ENCODE measurements at places on chromosomes 11 and 22.
A peak's percentile ranks its signal among the peaks of the same experiment; 100 is the strongest.

GRCh38 chr11:39174196-39174595, 2285.3 kb downstream of the LRRC4C start:
- DNase-seq: no peak

DNA sequence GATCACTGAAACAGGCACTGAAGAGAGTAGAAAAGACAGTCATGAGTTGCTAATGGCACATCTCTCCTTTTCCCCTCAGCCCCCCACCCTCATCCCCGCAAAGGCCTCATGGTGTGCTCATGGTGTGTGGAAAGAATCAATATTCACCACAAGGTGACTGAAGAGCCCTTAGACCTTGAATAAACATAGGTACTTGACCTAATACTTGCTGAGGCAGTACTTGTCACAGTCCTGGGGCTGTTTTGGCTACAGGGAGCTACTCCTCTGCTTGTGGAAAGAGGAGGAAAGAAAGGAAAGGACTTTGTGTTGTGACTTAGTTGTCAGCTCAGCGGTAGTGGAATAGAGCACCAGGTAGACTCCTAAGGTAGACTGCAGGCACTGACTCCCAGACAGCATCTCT, 537.8 kb upstream of the CCDC179 start:
- no peak for DNase-seq

DNA sequence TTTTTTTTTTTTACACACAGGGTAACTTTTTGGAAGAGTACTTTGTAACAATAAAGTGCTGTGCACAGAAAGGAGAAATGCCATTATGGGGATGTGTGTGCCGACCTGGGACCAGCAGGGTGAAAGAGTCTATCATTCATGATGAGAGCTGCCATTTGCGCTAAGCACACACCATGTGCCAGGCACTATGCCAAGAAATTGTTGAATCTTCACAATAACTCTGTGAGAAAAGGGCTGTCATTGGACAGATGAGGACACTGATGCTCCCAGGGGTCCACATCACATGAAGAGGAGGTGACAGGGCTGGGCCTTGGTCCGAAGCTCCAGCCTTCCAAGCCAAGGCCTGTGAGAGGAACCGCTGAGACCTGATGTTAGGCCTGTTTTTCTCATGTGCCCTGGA, 5.6 kb downstream of the DUSP18 start:
- no peak for DNase-seq

DNA sequence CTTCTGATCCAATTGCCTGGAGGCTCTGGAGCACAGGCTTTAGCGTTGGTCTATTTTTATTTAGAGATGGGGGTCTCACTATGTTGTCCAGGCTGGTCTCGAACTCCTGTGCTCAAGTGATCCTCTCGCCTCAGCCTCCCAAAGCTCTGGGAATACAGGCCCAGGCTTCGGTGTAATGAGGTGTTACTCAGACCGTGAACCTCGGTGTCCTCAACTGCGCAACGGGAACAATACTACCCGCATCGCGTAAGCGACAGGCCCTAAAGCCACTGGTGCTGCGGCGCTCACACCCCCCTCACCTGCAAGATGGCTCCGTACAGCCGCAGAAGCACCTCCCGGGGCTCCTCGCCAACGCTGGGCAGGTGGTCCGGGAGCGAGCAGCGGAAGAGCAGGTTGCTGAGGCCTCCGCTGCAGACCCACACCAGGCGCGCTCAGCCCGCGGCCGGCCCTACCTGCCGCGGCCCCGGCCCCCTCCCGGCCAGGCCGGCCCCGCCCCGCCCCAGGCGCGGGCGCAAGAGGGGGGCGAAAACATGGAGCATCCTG, 628 bp downstream of the CHKB start:
- DNase-seq: peak; percentile 23

- no peak for DNase-seq
Measured at GRCh38 chr11:10023212-10023611, 270.8 kb downstream of the SBF2 start.

- no peak for DNase-seq
Measured at GRCh38 chr11:13891911-13892310, 70.6 kb upstream of the SPON1 start.

- DNase-seq: no peak
Measured at GRCh38 chr11:124759266-124760204, 2.6 kb downstream of the ESAM start.

DNA sequence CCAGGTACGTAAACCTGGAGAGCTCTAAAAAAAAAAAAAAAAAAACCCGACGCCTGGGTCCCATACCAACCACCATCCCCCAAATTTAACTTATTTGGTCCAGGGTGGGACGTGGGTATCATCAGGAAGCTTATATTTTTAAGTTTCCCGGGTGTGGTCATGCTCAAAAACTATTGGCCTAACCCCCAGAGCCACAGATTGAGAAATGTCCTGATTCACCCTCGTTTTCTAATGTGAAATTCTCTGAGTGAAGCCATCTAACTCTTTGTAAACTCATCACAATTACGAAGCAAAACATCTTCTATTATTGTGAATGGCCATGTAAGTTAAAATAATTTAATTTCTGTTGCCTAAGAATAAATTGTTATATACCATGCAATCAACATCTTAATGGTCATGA, 29.6 kb downstream of the PAK1 start:
- DNase-seq: no peak

DNA sequence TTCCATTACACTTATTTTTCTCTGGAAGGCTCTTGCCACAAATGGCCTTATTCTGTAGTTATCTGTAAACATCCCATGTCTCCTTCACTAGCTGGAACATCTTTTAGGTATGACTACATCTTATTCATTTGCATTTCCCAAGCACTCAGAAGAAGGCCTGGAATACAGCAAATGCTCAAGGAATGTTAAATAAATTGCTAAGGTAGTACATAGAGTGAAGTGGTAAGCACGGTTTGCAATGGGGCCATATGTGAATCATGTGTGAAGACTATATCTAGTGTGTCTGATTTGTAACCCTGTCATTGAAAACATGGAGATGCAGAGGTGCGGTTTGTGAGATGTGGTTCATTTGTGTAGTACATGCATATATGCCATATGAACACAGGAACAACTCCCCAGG, 33.5 kb downstream of the GDPD4 start:
- no peak for DNase-seq

GRCh38 chr11:86497310-86497709, 122.6 kb downstream of the CCDC81 start:
- DNase-seq: no peak

DNA sequence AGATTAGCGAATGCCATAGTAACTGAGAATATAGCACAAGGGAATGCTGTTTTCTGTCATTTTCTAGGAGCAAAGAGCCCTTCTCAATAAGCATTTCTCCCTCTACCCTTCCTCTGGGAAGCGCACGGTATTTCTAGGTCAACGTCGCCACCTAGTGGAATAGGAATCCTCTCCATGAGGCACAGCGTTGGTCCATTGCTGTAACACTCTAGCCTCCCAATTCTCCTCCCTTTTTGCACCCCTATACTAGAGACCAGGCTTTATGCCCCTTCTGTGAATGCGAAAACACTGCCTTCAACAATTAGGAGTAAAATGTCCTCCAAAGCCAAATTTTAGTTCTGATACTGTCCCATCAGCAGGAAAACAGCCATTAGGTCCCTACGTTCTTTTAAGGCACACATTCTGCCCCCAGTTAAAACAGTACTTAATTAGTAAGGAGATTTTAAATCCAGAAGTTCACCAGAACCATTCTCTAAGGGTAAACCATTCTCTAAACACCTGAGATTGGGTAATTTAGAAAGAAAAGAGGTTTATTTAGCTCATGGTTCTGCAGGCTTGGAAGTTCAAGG, 12.8 kb upstream of the HYLS1 start:
- DNase-seq: peak; percentile 26

GRCh38 chr11:95378111-95378510, 147.1 kb upstream of the SESN3 start:
- no peak for DNase-seq

- no peak for DNase-seq
Measured at GRCh38 chr11:47071791-47072261, 104.9 kb downstream of the ARFGAP2 start.

GRCh38 chr11:16853859-16854258, 115.4 kb downstream of the C11orf58 start:
- no peak for DNase-seq

DNA sequence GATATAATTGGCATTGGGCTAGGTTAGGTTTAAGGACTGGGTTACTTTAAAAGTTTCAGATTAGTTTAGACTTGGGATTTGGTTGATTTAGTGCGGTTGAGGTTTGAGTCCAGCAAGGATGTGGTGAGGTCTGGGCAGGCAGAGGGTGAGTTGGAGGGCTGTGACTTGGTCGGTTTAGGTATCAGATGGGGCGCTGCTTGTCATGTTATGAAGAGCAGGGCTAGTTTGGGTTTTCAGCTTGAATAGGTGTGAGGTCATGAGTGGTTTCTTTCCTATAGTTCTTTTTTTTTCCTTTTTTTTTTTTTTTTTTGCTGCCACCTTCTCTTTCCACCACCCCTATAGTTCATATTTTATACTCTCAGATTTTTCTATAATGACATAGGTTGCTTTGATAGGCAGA, 4.8 kb downstream of the CLCF1 start:
- no peak for DNase-seq

GRCh38 chr11:85531191-85531897, 95.8 kb downstream of the DLG2 start:
- no peak for DNase-seq

DNA sequence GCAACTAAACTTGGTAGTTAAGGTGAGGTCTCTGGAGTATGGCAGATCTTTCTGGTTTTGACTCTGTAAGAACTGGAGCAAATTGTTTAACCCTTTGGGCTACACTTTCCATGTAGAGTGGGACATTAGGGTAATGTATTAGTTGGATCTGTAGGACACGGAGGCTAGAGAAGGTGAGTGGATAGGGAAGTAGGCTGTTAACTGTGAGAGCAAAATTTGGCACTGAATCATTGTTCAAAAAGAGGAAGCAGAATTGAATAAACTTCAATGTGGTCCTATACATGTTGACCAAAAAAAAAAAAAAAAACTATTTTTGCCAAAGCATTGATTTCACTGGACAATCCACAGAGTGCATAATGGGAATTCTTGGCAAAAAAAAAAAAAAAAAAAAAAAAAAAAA, 370.2 kb upstream of the CHORDC1 start:
- no peak for DNase-seq

DNA sequence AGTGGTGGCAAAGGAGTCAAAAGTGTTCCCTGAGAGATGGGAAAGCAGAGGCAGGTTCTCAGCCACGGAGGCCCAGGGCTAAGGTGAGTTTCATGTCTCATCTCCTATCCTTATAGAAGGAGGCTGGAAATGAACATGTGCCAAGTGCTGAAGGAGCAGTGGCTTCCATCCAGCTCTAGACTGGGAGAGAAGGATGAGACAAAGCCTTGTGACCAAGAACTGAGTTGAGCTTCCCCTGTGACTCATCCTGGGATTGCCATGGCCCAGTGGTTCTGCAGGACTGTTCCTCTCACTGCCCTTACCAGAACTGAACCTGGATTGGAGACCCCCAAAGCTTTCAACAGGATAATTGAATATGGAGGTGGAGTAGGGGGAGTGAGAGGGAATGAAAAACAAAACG, 16.7 kb upstream of the OR9Q1 start:
- no peak for DNase-seq

DNA sequence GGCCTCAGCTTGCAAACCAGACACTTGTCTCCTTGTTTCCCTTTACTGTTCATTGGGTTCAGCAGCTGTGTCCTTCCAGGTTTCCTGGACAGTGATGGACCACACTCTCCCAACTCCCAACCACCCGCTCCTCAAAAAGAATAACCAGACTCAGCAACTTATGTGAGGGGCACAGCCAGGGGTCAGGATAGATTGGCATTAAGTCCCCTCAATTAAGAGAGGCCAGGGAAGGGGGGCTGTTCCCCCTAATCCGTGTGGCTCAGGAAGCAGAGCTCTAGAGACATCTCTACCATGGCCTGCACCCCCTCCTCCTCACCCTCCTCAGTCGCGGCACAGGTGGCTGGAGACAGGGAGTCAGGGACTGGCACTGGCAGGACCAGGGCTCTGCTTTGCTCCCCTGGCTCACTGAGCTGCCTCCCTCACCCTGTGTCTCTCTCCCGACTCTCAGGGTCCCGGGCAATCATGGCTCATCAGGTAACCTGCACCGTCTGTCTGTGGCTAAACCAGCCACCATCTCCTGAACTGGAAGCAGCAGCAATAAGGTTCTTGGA, 111.7 kb downstream of the ZNF280B start:
- no peak for DNase-seq
